ENCODE measurements at places on chromosomes 1 and 21. TPM values are rescaled to one million over a fixed set of nuclear protein-coding genes. Genes with fewer than 3 reads are reported as not detected.

- H3K27me3 ChIP-seq = no peaks in the 10 kb centered on the region
- no peak for DNase-seq
Measured at GRCh38 chr1:35136780-35137179, 56.2 kb downstream of the SFPQ start.

The CD58 gene
- total RNA-seq = 4.2 TPM

DNA sequence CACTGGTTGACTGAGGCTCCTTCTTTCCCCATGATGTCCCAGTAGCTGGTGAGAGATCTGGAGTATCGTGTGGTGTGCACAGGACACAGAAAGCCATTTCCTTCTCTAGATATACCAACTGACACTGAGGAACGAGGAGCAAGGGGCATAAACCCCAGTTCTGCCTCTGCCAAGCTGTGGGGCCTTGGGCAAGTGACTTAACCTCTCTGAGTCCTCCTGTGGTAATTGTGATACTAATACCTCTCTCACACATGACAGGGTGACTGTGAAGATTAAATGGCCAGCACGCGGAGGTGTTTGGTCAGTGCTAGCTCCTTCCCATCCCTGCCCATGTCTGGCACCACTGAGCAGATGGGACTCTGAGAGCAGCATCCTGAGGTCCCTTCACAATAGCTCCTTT, 26.3 kb upstream of the TCEA3 start:
- H3K27ac ChIP-seq = no peak overlapping the region
- DNase-seq = no peak
- no peaks in the 10 kb centered on the region for H3K36me3 ChIP-seq
- no peak overlapping the region for H3K4me3 ChIP-seq

DNA sequence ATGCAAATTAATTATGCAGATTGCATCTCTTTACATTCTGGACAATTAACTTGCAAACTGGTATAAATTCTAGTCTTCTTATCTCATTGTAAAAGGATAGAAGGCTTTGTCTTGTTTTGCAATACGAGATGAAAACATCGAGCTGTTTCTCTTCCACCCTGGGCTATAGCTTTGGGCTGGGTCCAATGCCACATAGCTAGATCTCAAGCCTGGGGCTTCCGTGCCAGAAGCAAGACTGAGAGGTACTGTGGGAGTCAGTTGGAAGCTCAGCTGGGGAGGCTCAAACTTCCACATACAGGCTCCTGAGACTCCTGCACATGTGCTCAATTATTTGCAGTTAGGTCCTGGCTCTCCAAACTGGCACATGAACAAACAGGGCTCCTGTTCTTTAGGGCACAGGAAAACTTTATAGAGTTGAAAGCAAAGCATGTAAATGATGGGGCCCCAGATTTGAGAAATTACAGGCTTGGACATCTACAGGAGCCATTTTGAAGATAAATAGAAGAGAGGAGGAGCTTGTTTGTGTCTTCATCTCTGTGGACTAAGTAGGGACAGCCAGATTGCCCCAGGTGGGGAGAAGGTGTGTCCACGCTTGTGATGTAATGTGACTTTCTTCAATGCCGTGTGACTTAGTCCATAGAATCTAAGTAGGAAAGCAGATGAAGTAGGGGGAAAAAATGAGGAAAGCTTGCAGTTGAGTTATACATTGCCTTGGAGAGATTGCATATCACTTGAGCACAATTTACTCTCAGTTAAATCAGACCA, 65.9 kb upstream of the SIPA1L2 start:
- H3K27me3 ChIP-seq = peaks cover 11% of the 10 kb centered on the region
- DNase-seq = no peak
- no peak overlapping the region for H3K4me3 ChIP-seq
- no peaks in the 10 kb centered on the region for H3K36me3 ChIP-seq
- H3K27ac ChIP-seq = no peak overlapping the region
- H3K4me1 ChIP-seq = no peaks in the 10 kb centered on the region

- no peak overlapping the region for H3K4me3 ChIP-seq
- no peak for DNase-seq
- H3K4me1 ChIP-seq = peaks cover 24% of the 10 kb centered on the region
- H3K36me3 ChIP-seq = no peaks in the 10 kb centered on the region
Measured at GRCh38 chr21:14600569-14601297, 54.6 kb upstream of the SAMSN1 start.

Measured in activated naive CD4-positive, alpha-beta T cell treated with anti-CD3 and anti-CD28 coated beads for 36 hours (primary cell).